ENCODE measurements at places on chromosomes 7 and 10.

GRCh38 chr10:100962351-100963080 lies 6.8 kb upstream of the SEMA4G start:
- DNase-seq: no peak

GRCh38 chr7:128941323-128941890 lies 3.7 kb downstream of the IRF5 start:
- no peak for DNase-seq

DNA sequence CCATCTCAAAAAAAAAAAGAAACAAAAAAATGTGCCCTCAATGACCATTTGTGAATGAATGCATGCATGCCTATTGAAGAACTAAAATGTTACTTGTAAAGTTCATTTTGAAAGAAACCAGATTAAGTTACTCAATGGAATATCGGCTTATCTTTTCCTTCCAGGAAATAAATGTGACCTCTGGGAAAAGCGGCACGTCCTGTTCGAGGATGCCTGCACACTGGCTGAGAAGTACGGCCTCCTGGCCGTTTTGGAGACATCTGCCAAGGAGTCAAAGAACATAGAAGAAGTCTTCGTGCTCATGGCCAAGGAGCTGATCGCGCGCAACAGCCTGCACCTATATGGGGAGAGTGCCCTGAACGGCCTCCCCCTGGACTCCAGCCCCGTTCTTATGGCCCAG lies 21.9 kb downstream of the RAB19 start:
- DNase-seq: no peak

DNA sequence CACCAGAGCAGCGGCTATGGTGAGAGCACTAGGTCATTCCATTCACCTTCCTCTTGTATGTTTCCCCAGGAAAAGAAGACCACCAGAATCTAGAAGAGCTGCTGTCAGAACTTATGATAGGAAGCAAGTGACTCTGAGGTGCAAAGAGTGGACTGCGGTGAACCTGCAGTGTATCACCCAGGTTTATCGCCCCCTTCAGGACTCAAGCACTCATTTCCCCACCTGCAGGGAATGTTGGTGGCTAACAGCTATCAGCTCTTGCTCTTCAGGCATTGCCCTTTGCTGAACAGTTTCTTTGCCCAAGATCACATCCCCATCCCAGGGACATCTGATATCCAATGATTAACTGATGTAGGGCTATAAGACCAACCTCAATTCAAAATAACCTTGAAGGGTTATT lies 66.3 kb upstream of the IL6 start:
- no peak for DNase-seq

DNA sequence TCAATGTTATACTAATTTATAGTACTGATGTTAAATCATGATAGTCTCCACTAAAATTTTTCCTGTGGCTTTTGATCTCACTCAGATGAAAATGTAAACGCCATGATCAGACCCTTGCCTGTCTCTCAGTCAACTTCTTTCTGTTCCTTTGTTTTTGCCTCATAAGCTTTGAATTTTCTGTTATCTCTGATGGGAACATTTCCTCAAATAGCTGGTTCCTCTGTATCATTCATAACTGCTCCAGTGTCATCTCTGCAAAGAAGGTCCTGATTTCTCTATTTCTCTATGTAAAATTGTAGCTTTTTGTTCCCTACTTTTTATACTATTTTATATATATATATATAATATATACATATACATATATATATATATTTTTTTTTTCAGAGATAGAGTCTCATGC lies 67.5 kb downstream of the GPR141 start:
- DNase-seq: no peak

DNA sequence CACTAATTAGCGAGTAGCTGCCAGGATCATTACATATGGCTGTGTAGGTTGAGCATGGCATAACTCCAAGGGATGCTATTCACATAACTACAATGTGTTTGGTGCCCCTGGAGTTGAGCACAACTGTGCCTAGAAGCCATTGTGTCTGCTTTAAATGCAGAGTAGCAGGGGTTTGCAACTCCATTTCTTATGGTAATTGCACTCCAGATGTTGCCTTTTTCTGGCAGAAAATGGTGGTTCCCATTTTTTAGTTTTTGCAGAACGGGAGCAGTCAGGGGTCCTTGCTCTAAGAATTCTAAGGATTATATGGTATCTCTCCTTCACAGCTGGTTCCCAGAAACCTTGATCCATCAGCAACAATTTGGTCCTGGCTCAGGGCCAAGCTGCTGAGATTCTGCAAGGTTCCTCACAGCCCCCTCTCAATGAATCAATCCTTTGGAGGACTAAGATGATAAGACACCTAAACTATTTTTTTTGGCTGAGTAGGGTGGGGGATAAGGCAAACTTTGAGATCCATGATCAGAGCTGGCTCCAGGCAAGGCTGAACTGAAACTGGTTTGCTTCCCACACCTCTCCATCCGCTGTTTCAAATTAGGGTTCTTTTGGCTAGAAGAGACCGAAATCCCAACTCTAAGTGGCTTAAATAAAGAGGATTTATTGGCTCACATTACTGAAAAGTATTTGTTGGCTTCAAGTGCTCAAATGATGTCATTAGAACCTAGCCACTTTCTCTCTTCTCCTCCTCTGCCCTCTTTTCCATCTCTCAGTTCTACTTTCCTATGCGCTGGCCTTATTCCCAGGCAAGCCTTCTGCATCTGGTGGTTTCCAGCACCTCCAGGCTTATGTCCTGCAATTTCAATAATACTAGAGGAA lies 97.5 kb upstream of the CCDC6 start:
- no peak for DNase-seq
